ENCODE measurements at places on chromosomes 2 and 18.

DNA sequence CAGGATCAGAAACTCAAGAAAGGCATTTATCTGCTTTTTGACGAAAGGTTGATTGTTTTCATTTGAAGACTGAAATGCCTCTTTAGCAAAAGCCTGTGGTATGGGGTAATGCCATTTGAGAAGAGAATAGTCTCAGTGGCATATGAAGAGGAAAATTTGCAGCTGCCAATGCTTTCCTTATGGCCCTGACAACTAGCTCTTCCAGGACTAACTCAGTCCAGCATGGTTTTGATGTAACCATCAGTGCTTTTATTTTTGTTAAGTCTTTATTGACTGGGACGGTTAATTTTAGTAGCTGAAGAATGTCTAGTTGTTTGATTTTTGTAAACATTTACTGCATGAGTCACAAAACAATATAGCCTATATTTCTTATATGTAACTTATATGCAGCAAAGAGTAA, 158.4 kb downstream of the LNPK start:
- DNase-seq, result no peak

- DNase-seq, result no peak
Observed at GRCh38 chr18:74342416-74343043, 26.9 kb downstream of the C18orf63 start.

DNA sequence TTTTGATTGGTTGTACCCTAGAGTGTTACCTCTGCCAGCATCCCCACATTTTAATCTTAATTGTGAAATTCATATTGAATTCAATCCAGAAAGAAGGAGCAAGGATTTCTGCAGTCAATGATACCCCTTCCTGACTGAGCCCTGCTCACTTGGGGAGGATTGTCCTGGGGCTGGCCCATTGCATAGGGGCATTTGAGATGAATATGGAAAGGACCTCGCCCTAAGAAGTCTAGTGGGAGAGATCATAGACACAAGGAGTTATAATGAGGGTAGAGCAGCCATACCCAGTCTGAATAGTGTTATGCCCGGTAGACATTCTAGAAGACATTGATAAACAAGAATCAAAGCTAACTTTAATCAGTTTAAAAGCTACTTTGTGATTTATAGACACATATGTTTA, 53.8 kb downstream of the CRIM1 start:
- DNase-seq, result no peak

- no peak for DNase-seq
Observed at GRCh38 chr2:217877866-217878265, 124.9 kb downstream of the TNS1 start.

- no peak for DNase-seq
Observed at GRCh38 chr2:168060986-168061750, 186.2 kb downstream of the STK39 start.

GRCh38 chr2:226122041-226122440, 677.6 kb downstream of the IRS1 start:
- DNase-seq, result no peak

DNA sequence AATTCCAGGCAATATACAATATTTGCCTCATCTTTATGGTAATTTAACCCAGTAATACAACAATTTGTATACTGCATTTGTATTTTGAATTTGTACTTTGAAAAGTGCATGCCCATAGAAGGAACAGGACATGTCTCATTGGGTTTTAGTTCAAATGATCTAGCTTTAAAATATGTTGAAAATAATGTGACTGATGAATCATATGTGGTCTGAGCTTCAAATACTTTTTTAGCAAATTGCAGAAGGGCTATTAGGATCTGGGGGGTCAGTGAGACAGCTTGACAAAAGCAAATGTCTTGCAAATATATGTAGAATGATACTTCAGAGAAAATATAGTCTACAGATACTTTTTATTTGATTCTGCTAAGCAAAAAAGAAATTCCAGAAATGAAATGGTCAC, 248.9 kb downstream of the DCC start:
- no peak for DNase-seq

GRCh38 chr2:147646818-147647468, 197.9 kb upstream of the ACVR2A start:
- no peak for DNase-seq

DNA sequence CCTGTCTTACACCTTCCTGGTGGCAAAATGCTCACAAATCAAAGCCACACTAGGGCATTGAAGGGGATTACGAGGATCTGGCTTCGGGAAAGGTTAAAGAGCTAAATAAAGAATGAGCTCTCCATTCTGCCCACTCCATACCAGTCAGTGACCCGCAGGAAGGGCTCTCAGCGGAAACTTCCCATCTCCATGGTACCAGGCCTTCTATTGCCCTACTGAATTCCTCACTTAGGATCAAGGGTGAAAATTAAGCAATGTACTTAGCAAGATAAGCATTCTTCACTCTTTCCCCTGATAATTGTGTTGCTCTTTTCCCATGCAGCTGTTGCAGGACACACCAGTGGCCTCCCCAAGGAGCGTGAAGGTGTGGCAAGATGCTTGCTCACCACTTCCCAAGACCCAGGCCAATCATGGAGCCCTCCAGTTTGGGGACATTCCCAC, 75.6 kb upstream of the TTC39C start:
- no peak for DNase-seq

GRCh38 chr2:19607931-19608771, 249.7 kb upstream of the OSR1 start:
- DNase-seq, result no peak

DNA sequence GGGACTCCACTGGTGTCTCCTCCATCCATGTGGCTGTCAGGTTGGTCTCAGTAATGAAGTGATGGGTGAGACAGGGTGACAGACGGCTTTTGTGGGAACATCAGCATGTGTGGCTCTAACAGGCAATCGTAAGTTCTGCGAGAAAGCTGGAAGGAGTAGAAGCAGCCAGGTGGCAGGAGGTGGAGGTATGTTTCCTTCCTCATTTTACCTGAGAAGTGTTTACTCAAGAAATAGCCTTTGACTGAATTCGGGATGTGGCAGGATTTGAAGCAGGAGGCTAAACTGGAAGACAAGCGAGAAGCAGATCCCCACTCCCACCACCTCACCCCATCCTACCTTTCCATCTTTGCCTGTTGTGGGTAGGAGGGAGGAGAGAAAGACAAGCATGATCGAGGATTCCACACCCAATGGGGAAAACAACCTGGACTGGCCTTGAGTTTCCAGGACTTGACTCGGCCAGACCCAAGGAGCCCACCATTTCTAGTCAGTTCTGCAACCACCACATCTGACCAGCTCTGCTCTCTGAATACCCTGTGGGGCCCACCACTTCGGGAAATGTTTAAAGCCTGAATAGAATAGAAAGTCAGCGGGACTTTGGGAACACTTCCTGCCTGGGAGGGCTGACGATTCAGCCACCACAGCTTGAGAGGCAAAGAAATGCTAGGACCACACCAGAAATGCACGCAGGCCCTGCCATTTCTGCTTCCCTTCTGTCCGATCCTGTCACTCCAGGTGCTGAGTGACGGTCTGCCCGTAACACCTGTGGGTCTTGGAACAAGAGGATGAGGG, 1.2 kb downstream of the ABCG8 start:
- no peak for DNase-seq

- DNase-seq, result no peak
Observed at GRCh38 chr2:207993151-207993763, 32.1 kb downstream of the PLEKHM3 start.

DNA sequence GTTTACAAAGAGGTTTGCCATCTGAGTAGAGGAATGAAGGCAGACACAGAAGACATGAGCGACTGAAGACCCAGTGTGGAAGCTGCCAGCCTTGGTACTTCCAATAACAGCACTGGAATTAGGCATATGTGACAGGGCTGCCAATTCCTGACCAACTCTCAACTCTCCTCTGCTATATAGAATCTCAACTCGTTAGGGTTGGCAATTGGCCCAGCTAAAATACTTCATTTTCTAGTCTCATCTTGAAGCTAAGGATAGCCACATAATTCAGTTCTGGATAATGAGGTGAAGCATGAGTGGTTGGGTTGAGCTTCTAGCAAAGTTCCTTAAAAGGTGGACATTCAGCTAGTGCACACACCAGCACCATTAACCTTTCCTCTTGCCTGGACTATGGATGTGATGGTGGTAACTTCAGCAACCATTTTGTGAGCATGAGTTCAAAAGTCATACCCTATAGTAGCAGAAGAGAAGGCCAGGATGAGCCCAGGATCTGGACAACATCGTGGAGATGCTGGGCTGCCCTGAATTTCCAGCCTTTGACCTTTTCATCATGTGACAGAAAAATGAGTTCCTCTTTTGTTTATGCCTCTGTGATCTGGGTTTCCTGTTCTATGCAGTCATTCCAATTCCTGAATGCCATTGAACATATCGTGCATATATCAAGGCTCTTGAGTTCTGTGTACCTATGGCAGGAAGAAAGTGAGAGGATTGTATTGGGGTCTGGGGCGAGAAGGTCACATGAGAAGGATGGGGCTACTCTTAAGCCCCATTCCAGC, 68.1 kb upstream of the HAAO start:
- no peak for DNase-seq

DNA sequence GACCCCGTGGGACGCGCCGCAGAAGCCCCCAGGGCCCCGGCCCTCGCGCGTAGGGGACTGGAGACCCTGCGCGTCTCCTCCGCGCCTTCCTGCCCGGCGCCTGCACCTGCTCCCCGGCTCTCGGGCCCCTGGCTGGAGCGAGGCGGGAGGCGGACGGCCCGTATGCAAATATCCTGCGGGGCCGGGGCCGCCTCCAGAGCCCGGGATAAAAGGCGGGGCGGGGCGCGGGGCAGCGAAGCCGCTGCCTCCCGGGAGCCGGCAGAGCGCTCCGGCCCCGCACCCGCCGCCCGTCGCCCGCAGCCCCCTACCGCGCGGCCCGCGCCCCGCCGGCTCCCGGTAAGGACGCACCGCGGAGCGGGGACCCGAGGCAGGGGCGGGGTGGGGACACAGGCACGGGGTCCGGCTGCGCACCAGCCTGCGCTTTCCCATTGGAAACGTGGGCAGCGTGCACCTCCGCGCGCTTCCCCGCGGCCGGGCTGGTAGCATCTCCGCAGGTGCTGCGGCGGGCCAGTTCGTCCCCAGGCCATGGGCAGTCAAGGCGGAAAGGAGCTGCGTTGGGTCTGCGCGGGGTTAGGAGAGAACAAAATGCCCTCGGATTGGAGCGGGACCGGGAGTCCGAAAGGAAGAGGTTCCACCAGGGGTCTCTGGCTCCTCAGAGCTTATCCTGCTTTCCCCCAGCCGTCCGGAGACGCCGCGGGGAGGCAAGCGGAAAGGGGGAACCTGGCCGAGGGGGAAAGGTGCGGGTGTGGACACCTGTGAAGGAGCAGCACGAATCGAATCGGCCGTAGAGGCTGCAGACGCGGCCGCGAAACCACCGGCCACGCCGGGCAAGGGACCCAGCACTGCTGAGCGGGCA, at the start of gene ATP6V1C2:
Gene ATP6V1C2 (plus strand): TSS at position 235 of the 856 bp plus-strand sequence. CDS start 1,220 bp downstream, outside the sequence.
- DNase-seq, result no peak

DNA sequence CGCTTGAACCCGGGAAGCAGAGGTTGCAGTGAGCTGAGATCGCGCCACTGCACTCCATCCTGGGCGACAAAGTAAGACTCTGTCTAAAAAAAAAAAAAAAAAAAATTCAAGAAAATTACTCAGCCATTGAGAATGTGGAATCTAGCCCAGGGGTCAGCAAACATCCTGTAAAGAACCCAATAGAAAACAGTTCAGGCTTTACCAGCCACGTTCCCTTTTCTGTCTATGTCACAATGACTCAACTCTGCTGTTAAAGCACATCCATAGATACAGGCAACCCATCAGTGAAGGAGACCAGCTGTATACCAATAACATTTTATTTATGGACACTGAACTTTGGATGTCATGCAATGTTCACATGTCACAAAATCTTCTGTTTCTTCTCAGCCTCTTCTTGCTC, 435.6 kb upstream of the GYPC start:
- DNase-seq, result no peak

DNA sequence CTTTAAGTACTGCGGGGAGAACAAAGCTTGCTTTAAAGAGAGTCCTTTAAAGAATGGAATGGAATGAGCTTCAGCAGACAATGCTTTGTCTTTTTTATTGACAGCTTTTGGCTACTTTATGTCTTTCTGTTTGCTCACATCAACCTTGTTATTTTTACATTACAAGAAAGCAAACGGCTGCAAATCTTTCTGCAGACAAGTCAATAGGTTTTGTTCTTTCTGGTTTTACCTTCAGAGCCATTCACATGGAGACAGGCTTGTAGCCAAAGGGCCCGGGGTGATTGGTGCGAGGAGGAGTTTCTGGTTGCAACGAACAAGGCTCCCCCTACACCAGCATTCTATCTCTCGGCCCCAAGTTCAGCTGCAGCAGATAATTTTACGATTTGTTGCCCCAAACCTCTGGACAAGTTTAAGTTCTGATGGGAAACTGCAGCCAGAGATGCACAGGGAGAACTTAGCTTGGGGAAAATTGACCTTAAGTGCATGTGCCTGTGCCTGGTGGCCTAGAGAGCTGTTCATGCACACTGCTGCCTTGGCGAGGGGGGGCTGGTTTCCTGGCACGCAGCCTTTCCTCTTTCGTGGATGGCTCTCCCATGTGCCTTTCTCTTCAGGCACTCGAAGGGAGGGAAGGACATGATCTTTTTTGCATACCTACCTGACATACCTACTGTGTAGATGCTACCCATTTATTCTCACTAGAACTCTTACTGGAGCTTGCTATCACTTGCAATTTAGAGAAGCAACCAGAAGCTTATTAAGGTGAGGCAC, 543.2 kb downstream of the DCDC2C start:
- DNase-seq, result no peak

DNA sequence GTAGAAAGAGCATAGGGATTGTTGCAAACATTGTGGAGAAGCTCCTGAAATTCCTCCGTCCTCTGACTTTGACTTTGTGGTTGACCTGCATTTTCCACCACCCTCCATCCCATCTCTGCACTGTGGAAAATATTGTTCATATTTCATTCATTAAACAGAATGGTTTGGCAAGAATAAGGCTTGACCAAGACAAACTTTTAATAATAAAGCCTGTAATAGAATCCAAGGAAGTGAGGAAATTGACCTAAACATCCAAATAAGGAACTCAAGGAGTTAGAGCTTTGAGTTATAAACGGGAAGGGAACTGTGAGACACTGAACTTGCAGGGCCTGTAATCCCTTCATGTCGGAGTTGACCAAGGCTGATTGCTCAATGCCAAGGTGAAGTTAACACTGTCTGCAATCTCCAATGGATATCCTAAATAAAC, 115.2 kb downstream of the GFPT1 start:
- DNase-seq, result no peak

GRCh38 chr2:137535897-137536296, 428.4 kb upstream of the HNMT start:
- DNase-seq, result no peak

GRCh38 chr2:110955556-110955955, 165.2 kb upstream of the BCL2L11 start:
- no peak for DNase-seq

GRCh38 chr2:41042343-41042742, 590.5 kb upstream of the SLC8A1 start:
- DNase-seq, result no peak

DNA sequence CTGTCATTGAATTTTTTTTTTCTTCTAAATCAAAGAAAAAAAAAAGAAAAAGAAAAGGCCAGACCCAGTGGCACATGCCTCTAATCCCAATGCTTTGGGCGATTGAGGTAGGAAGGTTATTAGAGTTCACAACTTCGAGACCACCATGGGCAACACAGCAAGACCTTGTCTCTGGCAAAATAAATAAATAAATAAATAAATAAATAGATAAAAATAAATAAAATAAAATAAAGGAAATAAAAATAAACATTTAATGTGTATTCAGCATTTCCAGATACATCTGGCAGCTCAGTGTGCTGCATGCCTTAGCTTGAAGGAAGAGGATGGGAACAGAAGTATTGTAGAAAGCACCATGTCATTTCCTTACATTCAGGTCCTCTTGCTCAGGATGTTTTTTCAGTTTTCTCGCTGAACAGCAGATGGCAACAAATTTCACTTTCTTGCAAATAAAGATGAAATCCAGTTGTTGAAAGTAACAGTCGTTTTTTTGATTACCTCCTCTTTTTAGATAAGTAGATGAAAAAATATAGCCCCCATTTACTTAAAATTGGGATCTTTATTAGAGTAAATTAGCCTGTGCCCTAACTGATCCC, 25.7 kb upstream of the FAM178B start:
- no peak for DNase-seq

Measured in stimulated activated CD8-positive, alpha-beta memory T cell treated with anti-CD3 and anti-CD28 coated beads, Interleukin-4, amount 100 ng/mL, for 4 hours (primary cell).